ENCODE measurements at places on chromosomes 16 and 17. TPM values are rescaled to one million over a fixed set of nuclear protein-coding genes. Genes with fewer than 3 reads are reported as not detected.

Gene COX6A2
- polyA plus RNA-seq: 13.3 TPM

Gene TPSD1
- polyA plus RNA-seq: not detected

Gene LAT
- polyA plus RNA-seq: 4.2 TPM

Gene INTS2
- 2.5 TPM for polyA plus RNA-seq

Gene RHBDF1
- polyA plus RNA-seq: 35.7 TPM

Gene CENPT
- 47.5 TPM for polyA plus RNA-seq

Gene RPUSD1
- 10.5 TPM for polyA plus RNA-seq

Gene EFNB3
- 1.1 TPM for polyA plus RNA-seq

Data from adipose tissue (tissue), 3 donors.